ENCODE measurements at places on chromosomes 4 and X. TPM values are rescaled to one million over a fixed set of nuclear protein-coding genes. Genes with fewer than 3 reads are reported as not detected.

Gene CD38
- 0.09 TPM for total RNA-seq

Gene SPARCL1
- not detected for total RNA-seq

Gene H2BW2
- not detected for total RNA-seq

Gene MBTPS2
- 6.9 TPM for total RNA-seq

Gene HMX1
- total RNA-seq: not detected

Gene CYP4V2
- 1.3 TPM for total RNA-seq

Gene GLRA3
- not detected for total RNA-seq

Gene C4orf54
- total RNA-seq: not detected

Gene MGST2
- total RNA-seq: 69.4 TPM

Gene MAP3K15
- 0.09 TPM for total RNA-seq

Gene STIM2
- total RNA-seq: 9.3 TPM

Gene GABRG1
- not detected for total RNA-seq

Gene ZNF674
- 5.2 TPM for total RNA-seq

Gene TMPRSS11B
- not detected for total RNA-seq

Gene NEUROG2
- not detected for total RNA-seq

Gene VSIG4
- not detected for total RNA-seq

Gene PAK3
- 0.94 TPM for total RNA-seq

Gene ENPP6
- total RNA-seq: not detected

Gene LGI2
- under 0.01 TPM for total RNA-seq

Gene IBSP
- not detected for total RNA-seq

Gene COX7B2
- not detected for total RNA-seq
